Adrenal gland (tissue), 19 donors: ENCODE measurements at places on chromosomes 2 and 18. TPM values are rescaled to one million over a fixed set of nuclear protein-coding genes. Genes with fewer than 3 reads are reported as not detected.

The CXCR2 gene
- polyA plus RNA-seq = 0.38 TPM

GRCh38 chr18:35619941-35620340 is 38.4 kb downstream of the GALNT1 start:
- DNase-seq = no peak
- H3K4me3 ChIP-seq = no peak overlapping the region
- H3K27me3 ChIP-seq = no peaks in the 10 kb centered on the region
- no peaks in the 10 kb centered on the region for H3K36me3 ChIP-seq
- H3K27ac ChIP-seq = no peak overlapping the region

- H3K4me1 ChIP-seq = no peaks in the 10 kb centered on the region
- H3K4me3 ChIP-seq = no peak overlapping the region
- no peak overlapping the region for H3K27ac ChIP-seq
- no peak for DNase-seq
- no peaks in the 10 kb centered on the region for H3K27me3 ChIP-seq
Measured at GRCh38 chr2:144165599-144166250, 354.2 kb downstream of the ZEB2 start.

- H3K27me3 ChIP-seq = no peaks in the 10 kb centered on the region
- DNase-seq = no peak
- H3K4me3 ChIP-seq = peak overlapping the region; percentile 82
- H3K27ac ChIP-seq = peak overlapping the region; percentile 98
- H3K36me3 ChIP-seq = no peaks in the 10 kb centered on the region
Measured at GRCh38 chr2:65129286-65129825, 550 bp downstream of the RAB1A start.

DNA sequence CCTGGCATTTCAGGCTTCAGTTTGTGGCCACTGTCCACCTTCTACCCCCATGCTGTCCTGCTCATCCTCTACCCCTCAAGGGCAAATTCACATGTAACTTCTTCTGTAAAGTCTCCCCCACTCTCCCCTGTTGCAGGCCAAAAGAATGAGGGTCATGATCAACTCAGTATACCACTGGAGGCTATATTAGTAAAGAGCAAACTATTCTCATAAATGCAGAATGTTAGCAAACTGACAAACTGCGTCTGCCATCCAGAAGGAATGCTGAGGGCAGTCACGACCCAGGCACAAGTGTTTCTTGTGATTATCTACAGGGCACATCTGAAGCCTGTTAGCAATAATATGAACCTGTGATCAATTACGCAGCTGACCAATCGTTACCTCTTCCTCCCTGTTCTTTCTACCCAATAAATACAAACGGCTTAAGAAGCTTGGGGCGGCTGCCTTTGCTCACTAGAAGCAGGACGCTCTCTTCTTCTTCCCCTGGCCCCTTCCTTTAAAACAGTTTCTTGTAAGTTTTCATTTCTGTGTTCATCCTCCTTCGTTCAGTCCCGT is 58.3 kb downstream of the SEPTIN10 start:
- H3K4me1 ChIP-seq = peaks cover 7% of the 10 kb centered on the region
- H3K27me3 ChIP-seq = no peaks in the 10 kb centered on the region

DNA sequence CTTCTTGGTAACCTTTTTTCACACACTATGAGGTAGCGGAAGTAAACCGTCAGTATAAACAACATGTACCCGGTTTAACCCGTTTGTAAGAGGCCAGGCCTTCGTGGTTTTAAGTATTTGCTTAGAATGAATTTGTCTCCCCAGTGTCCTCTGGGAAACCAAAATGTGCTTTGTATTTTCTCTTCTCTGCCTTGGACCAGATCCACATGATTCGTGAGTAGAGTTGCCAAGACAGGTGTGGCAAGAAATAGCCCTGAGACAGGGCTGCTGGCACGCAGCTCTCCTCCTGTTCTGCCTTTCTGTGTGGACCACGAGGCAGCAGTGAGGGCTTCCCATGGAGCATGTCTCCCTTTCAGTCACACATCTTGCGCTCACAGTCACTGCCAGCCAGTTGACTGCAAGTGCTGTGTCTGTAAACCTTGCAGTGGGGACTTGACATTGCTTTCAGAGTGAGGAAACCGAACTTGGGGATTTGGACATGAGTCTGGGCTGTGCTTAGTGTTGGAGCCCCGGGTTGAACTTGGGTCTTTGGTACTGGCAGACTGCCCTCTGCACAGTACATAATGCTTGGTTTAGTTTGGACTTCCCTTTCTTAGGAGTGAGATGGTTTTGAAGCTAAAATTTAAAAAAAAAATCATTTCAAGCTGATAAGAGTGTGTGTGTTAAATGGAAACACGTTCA is 19.1 kb downstream of the BCL2L11 start:
- H3K36me3 ChIP-seq = no peaks in the 10 kb centered on the region
- no peak for DNase-seq
- peaks cover 15% of the 10 kb centered on the region for H3K4me1 ChIP-seq
- H3K4me3 ChIP-seq = no peak overlapping the region
- no peaks in the 10 kb centered on the region for H3K27me3 ChIP-seq

DNA sequence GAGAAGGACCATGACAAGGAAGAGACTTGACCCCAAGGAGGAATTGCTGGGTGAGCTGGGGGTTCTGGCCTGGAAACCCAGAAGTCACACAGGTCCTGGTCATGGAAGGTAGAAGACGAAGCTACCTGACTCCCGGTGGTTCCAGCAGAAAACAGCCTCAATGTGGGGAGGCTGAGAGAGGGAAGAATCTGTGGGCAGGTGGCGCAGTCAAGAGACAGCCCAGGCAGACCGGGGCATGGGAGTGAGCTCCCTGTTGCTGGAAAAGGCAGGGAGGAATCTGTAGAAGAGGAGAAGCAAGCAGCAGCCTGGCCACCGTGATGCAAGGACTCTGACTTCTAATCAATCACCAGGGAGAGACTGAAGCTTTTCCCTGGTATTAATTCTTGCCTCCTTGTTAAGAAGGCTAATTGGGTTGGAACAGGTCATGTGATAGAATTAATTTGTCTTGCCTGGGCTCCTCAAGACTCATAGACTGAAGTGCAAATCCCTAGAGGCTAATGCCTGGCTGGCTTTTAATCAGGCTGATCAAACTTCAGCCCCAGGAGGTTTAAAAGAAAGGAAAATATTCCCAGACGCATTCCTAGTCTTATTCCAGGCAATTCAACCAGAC is 30.1 kb downstream of the CNGA3 start:
- H3K27me3 ChIP-seq = no peaks in the 10 kb centered on the region
- H3K4me1 ChIP-seq = peaks cover 4% of the 10 kb centered on the region
- H3K36me3 ChIP-seq = no peaks in the 10 kb centered on the region
- DNase-seq = no peak
- H3K4me3 ChIP-seq = no peak overlapping the region

GRCh38 chr18:25423760-25424159 is 71.8 kb upstream of the ZNF521 start:
- H3K4me1 ChIP-seq = peaks cover 5% of the 10 kb centered on the region
- H3K36me3 ChIP-seq = no peaks in the 10 kb centered on the region
- no peaks in the 10 kb centered on the region for H3K27me3 ChIP-seq
- H3K4me3 ChIP-seq = no peak overlapping the region
- DNase-seq = no peak
